ENCODE measurements at places on chromosomes 1 and 21. TPM values are rescaled to one million over a fixed set of nuclear protein-coding genes. Genes with fewer than 3 reads are reported as not detected.

The PRAMEF13 gene
- total RNA-seq: not detected

The AUNIP gene
- 1.6 TPM for total RNA-seq

The CELA3A gene
- not detected for total RNA-seq

DNA sequence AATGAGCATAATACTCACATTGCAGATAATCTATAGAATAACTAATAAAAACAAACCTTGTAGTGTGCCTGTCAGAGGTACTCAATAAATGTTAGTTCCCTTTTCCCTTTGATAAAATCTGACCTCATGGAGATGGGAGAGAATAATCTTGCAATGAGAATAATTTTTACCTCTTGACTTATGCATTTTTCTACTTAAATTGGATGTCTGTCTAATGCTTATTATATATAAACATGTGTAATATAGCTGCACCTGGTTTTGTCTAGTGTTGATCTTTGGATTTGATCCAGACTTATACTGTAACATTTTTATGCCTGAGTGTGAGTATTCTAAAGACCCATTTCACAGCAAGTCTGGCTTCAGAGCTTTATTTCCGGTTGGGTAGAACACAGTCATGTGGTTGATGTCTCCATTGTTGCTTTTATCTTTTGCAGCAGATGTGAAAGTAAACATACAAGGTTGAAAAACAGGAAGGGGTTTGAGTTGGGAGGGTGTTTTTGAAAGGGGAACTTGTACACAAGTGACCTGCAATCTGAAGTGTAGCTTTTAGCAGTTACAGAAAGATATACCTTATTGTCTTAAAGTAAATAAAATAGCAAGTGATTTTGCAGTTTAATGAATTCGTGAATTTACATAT is 12.4 kb downstream of the EPB41 start:
- peak; percentile 62 for DNase-seq

- DNase-seq: no peak
Measured at GRCh38 chr1:182723200-182723599, 38.8 kb upstream of the RGS8 start.

The RHCE gene
- total RNA-seq: not detected

The DMBX1 gene
- not detected for total RNA-seq

The FCRL2 gene
- total RNA-seq: not detected

- DNase-seq: no peak
Measured at GRCh38 chr1:69511426-69512192, 56.1 kb upstream of the LRRC7 start.

DNA sequence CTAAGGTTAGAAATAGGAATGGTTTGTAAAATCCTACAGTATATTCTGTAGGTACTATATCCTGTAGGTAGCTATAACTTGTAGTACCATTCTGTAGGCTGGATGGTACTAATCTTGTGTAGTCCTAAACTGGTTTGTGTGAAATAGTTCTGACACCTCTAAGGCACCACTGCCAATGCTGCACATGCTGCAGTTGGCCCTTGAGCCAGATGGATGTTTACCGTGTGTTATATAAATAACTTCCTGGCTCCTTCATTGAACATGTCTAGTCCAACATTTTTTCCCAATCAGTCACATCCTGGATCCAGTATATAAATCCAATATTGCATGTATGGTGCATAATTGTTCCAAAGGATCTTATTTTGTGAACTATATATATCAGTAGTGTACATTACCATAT is 89.5 kb upstream of the GNG4 start:
- DNase-seq: peak; percentile 10

- no peak for DNase-seq
Measured at GRCh38 chr21:21434944-21435343, 436.7 kb downstream of the NCAM2 start.

The PLA2G4A gene
- 2.0 TPM for total RNA-seq

- no peak for DNase-seq
Measured at GRCh38 chr1:67573311-67573872, 111.6 kb upstream of the GADD45A start.

DNA sequence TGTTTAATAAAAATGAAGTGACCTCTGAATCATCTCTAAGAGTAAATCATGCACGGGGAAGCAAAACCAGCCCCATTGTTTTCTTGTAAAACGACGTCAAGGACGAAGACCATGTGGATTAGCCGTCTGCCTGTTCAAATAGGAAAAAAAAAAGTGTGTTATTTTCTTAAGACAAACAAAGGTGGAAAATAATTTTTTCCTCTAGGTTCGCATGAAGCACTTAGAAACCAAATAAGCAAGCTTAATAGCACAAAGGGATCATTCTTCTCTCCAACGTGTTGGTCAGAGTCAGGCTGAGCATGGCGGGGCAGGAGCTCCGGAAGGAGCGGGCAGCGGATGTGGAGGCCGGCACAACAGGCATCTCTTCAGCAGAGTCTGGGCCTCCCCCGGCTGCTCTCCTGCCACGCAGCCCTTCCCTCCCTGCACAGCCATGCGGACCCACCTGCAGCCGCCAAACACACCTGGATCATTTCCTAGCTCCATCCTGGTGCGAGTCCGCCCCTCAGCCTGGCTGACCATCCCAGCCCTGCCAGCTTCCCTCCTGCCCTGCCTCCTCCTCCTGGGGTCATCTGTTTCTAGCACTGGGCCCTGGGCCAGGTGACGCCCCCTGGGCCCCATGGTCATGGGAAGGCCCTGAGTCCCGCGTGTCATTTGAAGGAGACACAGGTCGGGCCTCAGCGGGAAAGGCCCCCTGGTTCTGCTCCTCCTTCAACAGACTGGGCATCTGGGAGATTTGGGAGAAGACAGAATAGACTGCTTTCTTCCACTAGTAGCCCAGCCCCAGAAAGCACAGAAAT is 40.2 kb downstream of the MX1 start:
- DNase-seq: no peak

GRCh38 chr1:179591592-179592580 is at the start of gene TDRD5:
TDRD5 (plus strand) TSS chr1:179591832; CDS start chr1:179592616, 784 bp downstream.
- DNase-seq: no peak

- DNase-seq: no peak
Measured at GRCh38 chr1:88466899-88467580, 217.0 kb upstream of the PKN2 start.

- no peak for DNase-seq
Measured at GRCh38 chr1:39098546-39099250, 72.5 kb downstream of the NDUFS5 start.

The CAMK1G gene
- total RNA-seq: 0.12 TPM

The OR2L5 gene
- not detected for total RNA-seq

GRCh38 chr21:44714905-44715304 is 3.5 kb upstream of the TSPEAR start:
- DNase-seq: no peak
